KBM-7 (cell line): ENCODE measurements at places on chromosomes 2 and 18.

DNA sequence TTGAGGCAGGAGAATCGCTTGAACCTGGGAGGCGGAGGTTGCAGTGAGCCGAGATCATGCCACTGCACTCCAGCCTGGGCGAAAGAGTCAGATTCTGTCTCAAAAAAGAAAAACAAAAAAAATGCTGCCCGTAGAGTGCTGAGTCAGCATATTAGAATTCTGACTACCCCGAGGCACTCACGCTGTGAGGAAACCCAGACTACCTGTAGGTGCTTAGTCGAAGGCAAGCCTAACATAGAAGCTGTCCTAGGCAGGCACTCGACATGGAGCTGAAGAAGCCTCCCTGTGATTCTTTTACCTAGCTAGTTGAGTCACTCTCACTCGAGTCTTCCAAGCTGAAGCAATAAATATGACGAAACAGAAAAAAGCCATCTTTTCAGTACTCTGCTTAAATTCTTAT is 1323.2 kb upstream of the DDX18 start:
- DNase-seq, result no peak

GRCh38 chr2:53569957-53570727 is 197.5 kb upstream of the CHAC2 start:
- no peak for DNase-seq

GRCh38 chr2:15293262-15293937 is 267.7 kb downstream of the NBAS start:
- no peak for DNase-seq

DNA sequence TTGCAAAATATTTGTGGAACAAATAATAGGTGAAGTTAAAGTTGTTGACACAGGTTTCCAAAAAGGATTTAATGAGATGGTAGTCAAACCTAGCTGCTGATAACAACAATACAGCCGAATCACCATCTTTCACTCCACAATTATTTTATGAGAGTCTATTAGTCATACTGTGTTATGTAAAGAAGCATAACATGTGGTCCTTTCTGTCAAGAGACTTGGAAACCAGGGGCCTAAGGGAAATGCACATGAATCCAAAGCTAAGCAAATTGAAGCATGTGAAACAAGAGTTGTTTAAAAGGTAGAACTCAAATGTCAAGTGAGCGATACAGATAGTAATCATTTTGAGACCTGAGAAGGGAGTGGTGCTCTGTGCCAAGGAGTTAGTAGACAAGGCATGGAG is 16.0 kb downstream of the CD28 start:
- no peak for DNase-seq

DNA sequence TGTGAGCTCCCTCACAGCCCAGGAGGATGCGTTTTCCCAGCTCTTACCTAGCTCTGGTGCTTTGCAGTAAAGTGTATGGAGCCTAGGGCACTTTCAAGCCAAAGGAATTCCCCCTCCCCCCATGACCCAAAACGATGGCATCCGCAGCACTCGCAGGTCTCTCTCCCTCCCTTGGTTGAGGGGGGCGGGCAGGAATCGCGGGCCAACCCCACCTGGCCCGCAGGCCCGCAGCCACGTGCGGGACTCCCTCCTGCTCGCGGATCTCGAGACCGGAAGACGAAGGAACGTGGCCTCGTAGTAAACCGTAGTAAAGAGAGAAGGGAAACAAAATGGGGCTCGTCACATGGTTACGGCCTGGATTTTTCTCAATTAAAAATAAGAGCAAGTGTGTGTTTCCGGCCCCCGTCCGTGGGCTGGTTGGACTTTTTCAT is 8.5 kb downstream of the IRS1 start:
- DNase-seq, result no peak
